ENCODE measurements at places on chromosomes 5 and 9. TPM values are rescaled to one million over a fixed set of nuclear protein-coding genes. Genes with fewer than 3 reads are reported as not detected.

DNA sequence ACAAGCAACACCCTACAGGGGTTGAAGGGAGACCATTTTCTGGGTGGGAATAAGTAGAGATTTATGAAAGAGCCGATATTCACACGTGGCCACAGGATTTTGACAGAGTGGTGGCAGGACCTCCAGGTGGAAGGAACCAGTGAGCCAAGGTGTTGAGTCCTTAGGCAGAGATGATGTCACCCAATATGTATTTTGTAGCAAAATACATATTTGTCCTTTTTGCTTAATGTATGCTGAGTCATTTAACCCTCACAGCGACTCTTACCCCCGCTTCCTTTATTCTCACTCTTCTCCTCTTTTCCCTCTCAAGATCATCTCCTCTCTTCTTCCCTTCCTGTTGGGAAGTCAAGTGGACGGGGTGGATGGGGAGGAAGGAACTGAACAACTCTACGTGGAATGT, 215.7 kb upstream of the S1PR3 start:
- H3K4me1 ChIP-seq: peaks cover 44% of the 10 kb centered on the region
- H3K27me3 ChIP-seq: no peaks in the 10 kb centered on the region
- no peak for DNase-seq
- H3K27ac ChIP-seq: no peak overlapping the region

DNA sequence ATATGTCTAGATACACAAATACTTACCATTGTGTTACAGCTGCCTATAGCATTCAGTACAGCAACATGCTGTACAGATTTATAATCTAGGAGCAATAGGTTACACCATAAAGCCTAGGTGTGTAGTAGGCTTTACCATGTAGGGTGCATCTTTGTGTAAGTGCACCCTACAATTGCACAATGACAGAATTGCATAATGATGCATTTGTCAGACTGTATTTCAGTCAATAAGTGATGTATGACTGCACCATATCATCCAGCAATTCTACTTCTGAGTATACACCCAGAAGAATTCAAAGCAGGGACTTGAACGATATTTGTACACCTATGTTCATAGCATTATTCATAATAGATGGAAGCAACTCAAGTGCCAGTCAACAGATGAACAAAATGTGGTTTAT, 100.4 kb upstream of the SLC44A1 start:
- H3K36me3 ChIP-seq: no peaks in the 10 kb centered on the region
- H3K4me3 ChIP-seq: no peak overlapping the region
- H3K27ac ChIP-seq: no peak overlapping the region
- H3K4me1 ChIP-seq: peaks cover 18% of the 10 kb centered on the region

GRCh38 chr5:10085185-10085584, 164.5 kb downstream of the ATPSCKMT start:
- no peaks in the 10 kb centered on the region for H3K27me3 ChIP-seq
- no peak for DNase-seq
- H3K36me3 ChIP-seq: no peaks in the 10 kb centered on the region
- H3K4me1 ChIP-seq: no peaks in the 10 kb centered on the region

- no peak overlapping the region for H3K27ac ChIP-seq
- peaks cover 17% of the 10 kb centered on the region for H3K4me1 ChIP-seq
- H3K36me3 ChIP-seq: no peaks in the 10 kb centered on the region
- DNase-seq: no peak
- no peaks in the 10 kb centered on the region for H3K27me3 ChIP-seq
- H3K4me3 ChIP-seq: no peak overlapping the region
Observed at GRCh38 chr5:74651710-74652109, 11.2 kb upstream of the ENC1 start.

SLC6A7 gene
- not detected for total RNA-seq

ARHGEF39 gene
- total RNA-seq: 31.9 TPM
